ENCODE measurements at places on chromosomes 11 and 22.

DNA sequence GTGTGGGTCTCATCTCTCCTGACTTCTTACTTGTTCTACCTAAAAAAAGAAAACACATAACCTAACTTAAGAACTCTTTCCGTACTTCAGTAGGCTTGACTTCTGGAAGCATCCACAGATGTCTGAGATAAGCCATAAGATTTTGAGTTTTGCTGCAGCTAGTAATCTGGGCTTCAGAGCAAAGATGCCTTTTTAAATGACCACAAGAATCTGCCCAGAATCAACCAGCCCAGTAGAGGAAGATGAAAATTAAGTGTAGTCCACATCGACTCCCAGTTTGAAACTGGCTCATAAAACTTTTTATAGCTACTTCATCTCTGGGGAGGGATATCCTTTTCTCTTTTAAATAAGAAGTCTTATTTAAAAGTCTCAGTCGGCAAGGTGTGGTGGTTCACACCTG lies 10.7 kb downstream of the DENND5A start:
- DNase-seq, result no peak
- H3K4me1 ChIP-seq, result peaks cover 7% of the 10 kb centered on the region
- peaks cover 19% of the 10 kb centered on the region for H3K36me3 ChIP-seq
- H3K27me3 ChIP-seq, result no peaks in the 10 kb centered on the region
- no peak overlapping the region for H3K4me3 ChIP-seq
- no peak overlapping the region for H3K27ac ChIP-seq

GRCh38 chr22:37204045-37204655 lies 8.1 kb downstream of the SSTR3 start:
- no peak for DNase-seq
- H3K4me1 ChIP-seq, result peaks cover 7% of the 10 kb centered on the region
- H3K27ac ChIP-seq, result no peak overlapping the region

DNA sequence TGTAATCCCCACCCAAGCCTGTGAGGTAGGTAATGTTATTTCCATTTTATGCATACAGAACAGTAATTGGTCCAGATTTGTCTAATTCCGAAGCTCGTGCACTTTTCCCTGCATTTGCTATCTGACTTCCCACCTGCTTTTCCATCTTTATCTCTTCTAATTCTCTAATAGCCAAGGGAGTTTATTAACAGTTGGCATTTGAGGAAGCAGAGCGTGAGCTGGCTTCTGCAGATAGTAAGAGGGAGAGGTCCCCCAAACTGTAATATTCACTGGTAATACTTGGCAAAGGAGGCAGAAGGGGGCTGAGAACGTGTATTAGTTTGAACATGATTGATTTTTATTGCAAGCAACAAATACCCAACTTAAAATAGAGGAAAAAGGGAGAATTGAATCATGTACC lies 110.8 kb upstream of the SPON1 start:
- no peaks in the 10 kb centered on the region for H3K36me3 ChIP-seq
- H3K4me1 ChIP-seq, result no peaks in the 10 kb centered on the region
- DNase-seq, result no peak
- no peak overlapping the region for H3K4me3 ChIP-seq
- no peak overlapping the region for H3K27ac ChIP-seq
- no peaks in the 10 kb centered on the region for H3K27me3 ChIP-seq

GRCh38 chr11:134524896-134525845 lies 113.1 kb upstream of the B3GAT1 start:
- H3K27ac ChIP-seq, result no peak overlapping the region
- H3K27me3 ChIP-seq, result no peaks in the 10 kb centered on the region
- DNase-seq, result no peak
- H3K4me3 ChIP-seq, result no peak overlapping the region

GRCh38 chr22:48204296-48204695 lies 1441.8 kb downstream of the TBC1D22A start:
- H3K27me3 ChIP-seq, result peaks cover 35% of the 10 kb centered on the region
- H3K36me3 ChIP-seq, result no peaks in the 10 kb centered on the region
- H3K4me3 ChIP-seq, result no peak overlapping the region

GRCh38 chr11:103862094-103862801 lies 174.2 kb upstream of the DDI1 start:
- H3K36me3 ChIP-seq, result no peaks in the 10 kb centered on the region
- no peaks in the 10 kb centered on the region for H3K4me1 ChIP-seq
- no peak overlapping the region for H3K4me3 ChIP-seq
- no peak overlapping the region for H3K27ac ChIP-seq
- DNase-seq, result no peak
- H3K27me3 ChIP-seq, result no peaks in the 10 kb centered on the region

All from stomach (tissue), 19 donors.